Right ventricle myocardium inferior (tissue), 1 donor: ENCODE measurements at places on chromosomes 5 and 9.

DNA sequence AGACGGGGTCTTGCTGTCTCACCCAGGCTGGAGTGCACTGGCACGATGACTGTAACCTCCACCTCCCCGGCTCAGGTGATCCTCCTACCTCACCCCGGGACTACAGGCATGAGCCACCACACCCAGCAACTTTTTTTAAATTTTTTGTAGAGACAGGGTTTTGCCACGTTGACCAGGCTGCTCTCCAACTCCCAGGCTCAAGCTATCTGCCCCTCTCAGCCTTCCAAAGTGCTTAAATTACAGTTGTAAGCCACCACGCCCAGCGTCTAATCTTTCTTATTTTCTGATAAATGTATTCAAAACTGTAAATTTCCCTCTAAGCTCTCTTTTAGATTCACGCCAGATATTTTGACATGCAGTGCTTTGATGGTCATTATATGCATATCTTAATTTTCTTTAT lies 10.3 kb downstream of the FRRS1L start:
- DNase-seq: no peak

DNA sequence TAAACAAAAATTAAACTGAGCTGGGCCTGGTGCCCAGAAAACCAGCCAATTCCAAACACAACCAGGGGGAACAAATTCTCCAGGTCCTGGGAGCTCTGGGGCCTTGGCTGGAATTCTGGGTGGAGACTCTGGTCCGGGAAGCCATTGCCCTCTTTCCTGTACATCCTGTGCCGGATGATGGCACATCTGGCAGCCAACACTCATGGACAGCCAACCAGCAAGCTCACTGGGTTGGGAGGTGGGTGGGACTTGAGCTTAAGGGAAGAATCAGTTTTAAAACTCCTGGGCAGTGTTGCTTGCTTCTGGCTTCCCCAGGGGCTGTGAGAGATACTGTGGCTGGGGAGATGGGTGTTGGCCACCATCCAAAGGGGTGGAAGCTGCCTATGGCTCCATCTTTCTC lies 56.1 kb downstream of the PCDH1 start:
- DNase-seq: no peak

- no peak for DNase-seq
Observed at GRCh38 chr9:136493567-136493971, 10.7 kb upstream of the SEC16A start.

DNA sequence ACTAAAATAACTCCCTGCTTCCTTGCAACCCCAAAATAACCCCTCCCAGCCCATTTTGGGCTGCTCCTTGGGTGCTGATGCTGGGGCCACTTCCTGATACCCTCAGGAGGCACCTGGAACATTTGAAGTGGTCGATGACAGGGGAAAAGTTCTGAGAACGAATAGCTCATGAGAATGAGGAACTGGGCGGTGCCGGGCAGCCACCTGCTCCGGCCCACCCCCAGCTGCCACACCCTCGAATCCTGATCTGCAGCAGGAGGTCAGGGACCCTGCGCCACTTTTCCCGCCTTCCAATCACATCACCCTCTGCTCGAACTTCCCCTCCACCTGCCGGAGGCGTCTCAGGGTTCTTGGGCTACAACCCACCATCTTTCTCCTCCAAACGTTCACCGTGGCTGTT lies 19.7 kb downstream of the HRH2 start:
- no peak for DNase-seq

- no peak for DNase-seq
Observed at GRCh38 chr5:143376911-143377813, 26.3 kb downstream of the NR3C1 start.

DNA sequence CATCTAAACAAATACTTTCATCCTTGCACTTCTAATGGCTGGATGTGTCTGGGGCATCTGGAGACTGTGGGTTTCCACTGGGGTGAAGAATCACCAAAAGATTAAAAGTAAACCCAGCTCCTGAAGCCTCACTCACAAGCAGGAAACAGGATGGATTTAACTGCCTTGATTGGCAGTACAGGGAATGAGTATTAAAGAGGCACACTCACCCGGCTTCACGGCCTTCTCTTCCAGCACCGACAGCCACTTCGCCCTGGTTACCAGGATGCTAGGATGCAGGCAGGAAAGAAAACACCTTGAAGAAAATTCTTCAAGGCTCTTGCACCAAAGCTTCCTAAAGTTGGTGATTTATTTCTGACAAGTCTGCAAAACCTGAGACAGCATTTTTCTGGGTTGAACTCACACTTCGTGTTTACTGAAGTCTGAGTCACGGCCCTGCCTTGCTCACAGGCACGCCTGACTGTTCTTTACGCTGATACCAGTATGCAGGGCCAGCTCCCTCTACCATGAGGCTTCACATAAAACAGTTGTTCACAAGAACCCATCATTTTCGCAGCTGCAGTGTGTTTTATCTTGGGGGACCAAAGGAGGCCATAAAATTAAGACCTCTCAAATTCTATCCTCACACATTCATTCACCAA lies 56.5 kb upstream of the ZNF354A start:
- DNase-seq: no peak

- no peak for DNase-seq
Observed at GRCh38 chr5:168833936-168834335, 254.8 kb upstream of the PANK3 start.

DNA sequence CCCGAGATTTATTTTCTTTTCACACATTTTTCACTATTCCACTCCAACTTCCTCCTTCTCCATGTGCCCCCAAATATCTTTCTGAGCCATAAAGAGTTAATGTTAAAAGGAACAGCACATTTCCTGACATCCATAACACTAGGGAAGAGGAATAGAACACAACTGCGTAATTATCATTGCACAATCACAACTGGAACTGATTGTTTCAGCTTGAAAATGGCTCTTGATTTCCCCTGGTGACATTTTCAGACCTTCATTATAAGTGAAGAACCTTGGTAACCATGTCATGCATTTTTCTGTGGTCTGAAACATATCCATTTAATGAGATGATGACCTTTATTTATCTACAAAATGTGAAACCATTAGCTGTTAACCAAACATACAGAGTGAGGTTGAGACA lies 82.4 kb downstream of the PCSK1 start:
- no peak for DNase-seq
